ENCODE measurements at places on chromosomes 2 and 18.

- H3K4me3 ChIP-seq = no peak overlapping the region
- no peak overlapping the region for H3K27ac ChIP-seq
- H3K4me1 ChIP-seq = no peaks in the 10 kb centered on the region
- H3K36me3 ChIP-seq = no peaks in the 10 kb centered on the region
Measured at GRCh38 chr2:1837458-1837857, 93.1 kb upstream of the PXDN start.

GRCh38 chr2:227862227-227862740 lies 9.1 kb upstream of the DAW1 start:
- DNase-seq = peak; percentile 63
- H3K27ac ChIP-seq = no peak overlapping the region
- H3K4me3 ChIP-seq = no peak overlapping the region

- H3K4me3 ChIP-seq = no peak overlapping the region
- no peaks in the 10 kb centered on the region for H3K4me1 ChIP-seq
- no peak overlapping the region for H3K27ac ChIP-seq
Measured at GRCh38 chr2:57693965-57694364, 352.6 kb upstream of the VRK2 start.

- H3K4me1 ChIP-seq = no peaks in the 10 kb centered on the region
- H3K27me3 ChIP-seq = no peaks in the 10 kb centered on the region
- no peak for DNase-seq
- no peak overlapping the region for H3K27ac ChIP-seq
Measured at GRCh38 chr2:147492471-147492870, 352.4 kb upstream of the ACVR2A start.

GRCh38 chr2:64501946-64502345 lies 22.2 kb upstream of the AFTPH start:
- peaks cover 8% of the 10 kb centered on the region for H3K27me3 ChIP-seq
- DNase-seq = no peak
- no peak overlapping the region for H3K4me3 ChIP-seq
- no peak overlapping the region for H3K27ac ChIP-seq
- H3K4me1 ChIP-seq = peaks cover 9% of the 10 kb centered on the region

GRCh38 chr2:194602750-194603149 lies 1054.3 kb upstream of the SLC39A10 start:
- no peaks in the 10 kb centered on the region for H3K36me3 ChIP-seq
- no peak for DNase-seq
- H3K27ac ChIP-seq = no peak overlapping the region
- no peaks in the 10 kb centered on the region for H3K27me3 ChIP-seq
- H3K4me1 ChIP-seq = no peaks in the 10 kb centered on the region
- H3K4me3 ChIP-seq = no peak overlapping the region

GRCh38 chr2:238022594-238023157 lies 38.1 kb upstream of the SCLY start:
- DNase-seq = no peak
- H3K36me3 ChIP-seq = peaks cover 86% of the 10 kb centered on the region
- H3K27me3 ChIP-seq = no peaks in the 10 kb centered on the region
- H3K4me1 ChIP-seq = peaks cover 10% of the 10 kb centered on the region
- no peak overlapping the region for H3K4me3 ChIP-seq

GRCh38 chr2:64543008-64543697 lies 19.0 kb downstream of the AFTPH start:
- DNase-seq = no peak
- H3K4me3 ChIP-seq = no peak overlapping the region
- H3K36me3 ChIP-seq = no peaks in the 10 kb centered on the region
- H3K27ac ChIP-seq = no peak overlapping the region

- no peak overlapping the region for H3K4me3 ChIP-seq
- peaks cover 42% of the 10 kb centered on the region for H3K4me1 ChIP-seq
- no peak for DNase-seq
- H3K27ac ChIP-seq = peak overlapping the region; percentile 76
- no peaks in the 10 kb centered on the region for H3K27me3 ChIP-seq
Measured at GRCh38 chr2:43333101-43333655, 106.8 kb upstream of the ZFP36L2 start.

- DNase-seq = no peak
- no peak overlapping the region for H3K27ac ChIP-seq
- peaks cover 36% of the 10 kb centered on the region for H3K36me3 ChIP-seq
- no peaks in the 10 kb centered on the region for H3K27me3 ChIP-seq
Measured at GRCh38 chr18:2573408-2573807, 2.1 kb downstream of the NDC80 start.

DNA sequence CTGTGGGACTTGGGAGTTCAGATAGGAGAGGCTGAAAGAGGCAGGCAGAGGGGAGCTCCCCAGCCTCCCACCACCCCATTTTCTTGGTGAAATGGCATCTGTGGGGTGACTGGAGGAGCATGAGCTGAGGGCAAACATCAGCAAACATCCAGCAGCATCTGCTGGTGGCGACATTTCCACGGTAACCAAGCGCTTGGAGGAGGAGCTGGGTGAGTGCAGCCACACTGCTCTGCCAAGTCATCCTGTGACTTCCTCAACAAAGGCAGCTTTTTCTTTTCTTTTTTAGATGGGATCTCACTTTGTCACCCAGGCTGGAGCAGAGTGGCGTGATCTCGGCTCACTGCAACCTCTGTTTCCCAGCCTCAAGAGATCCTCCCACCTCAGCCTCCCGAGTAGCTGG lies 5.6 kb downstream of the TXNL4A start:
- peak overlapping the region; percentile 77 for H3K27ac ChIP-seq
- H3K4me1 ChIP-seq = peaks cover 26% of the 10 kb centered on the region
- peaks cover 6% of the 10 kb centered on the region for H3K36me3 ChIP-seq
- peak; percentile 67 for DNase-seq
- H3K27me3 ChIP-seq = no peaks in the 10 kb centered on the region

DNA sequence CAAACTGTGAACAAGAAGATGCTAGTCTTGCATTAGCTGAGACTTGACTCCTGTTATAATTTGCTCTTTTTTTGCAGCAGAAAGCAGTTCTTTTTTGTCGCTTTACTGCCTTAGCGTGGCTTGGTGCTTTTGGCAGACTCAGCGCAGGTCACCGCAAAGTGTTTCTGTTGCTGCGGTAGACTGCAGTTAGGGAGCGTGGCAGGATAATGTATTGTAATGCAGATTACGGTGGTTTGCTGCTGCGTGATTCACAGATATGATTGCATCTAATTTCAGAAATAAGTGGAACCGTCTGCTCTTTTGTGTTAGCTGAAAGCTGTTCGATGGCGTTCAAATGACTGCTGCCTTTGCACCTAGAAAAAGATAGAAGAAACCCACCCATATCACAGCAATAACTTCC lies 131.6 kb upstream of the SATB2 start:
- no peak for DNase-seq
- no peaks in the 10 kb centered on the region for H3K27me3 ChIP-seq
- no peaks in the 10 kb centered on the region for H3K4me1 ChIP-seq

GRCh38 chr2:95366514-95366913 lies 36.0 kb upstream of the FAHD2A start:
- no peaks in the 10 kb centered on the region for H3K27me3 ChIP-seq
- no peaks in the 10 kb centered on the region for H3K36me3 ChIP-seq
- no peak overlapping the region for H3K4me3 ChIP-seq
- no peak overlapping the region for H3K27ac ChIP-seq
- no peak for DNase-seq
- H3K4me1 ChIP-seq = no peaks in the 10 kb centered on the region

Measured in CD14-positive monocyte (primary cell).